NCI-H187 treated with DMSO at 0.1 percent for 48 hours (cell line): ENCODE measurements at places on chromosomes 1 and 21.

GRCh38 chr1:7526867-7527732, 244.0 kb upstream of the VAMP3 start:
- no peak for DNase-seq

DNA sequence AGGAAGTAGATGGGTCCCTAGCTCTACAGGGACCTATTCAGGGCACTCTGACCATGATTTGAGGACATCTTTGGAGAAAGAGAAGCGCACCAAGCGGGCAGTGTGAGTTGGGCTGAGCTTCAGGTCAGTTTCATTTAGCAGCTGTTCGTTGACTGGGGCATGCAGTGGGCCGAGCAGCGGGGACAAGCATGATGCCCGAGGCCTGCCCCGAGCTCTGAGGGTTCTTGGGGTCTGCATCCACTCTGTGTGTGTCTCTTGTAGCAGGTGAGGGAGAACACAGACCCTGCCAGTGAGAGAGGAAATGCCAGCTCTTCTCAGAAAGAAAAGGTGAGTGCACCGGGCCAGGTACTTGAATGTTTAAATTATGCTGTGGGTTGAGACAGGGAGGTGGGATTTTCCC, 5.4 kb downstream of the THAP3 start:
- DNase-seq, result no peak

DNA sequence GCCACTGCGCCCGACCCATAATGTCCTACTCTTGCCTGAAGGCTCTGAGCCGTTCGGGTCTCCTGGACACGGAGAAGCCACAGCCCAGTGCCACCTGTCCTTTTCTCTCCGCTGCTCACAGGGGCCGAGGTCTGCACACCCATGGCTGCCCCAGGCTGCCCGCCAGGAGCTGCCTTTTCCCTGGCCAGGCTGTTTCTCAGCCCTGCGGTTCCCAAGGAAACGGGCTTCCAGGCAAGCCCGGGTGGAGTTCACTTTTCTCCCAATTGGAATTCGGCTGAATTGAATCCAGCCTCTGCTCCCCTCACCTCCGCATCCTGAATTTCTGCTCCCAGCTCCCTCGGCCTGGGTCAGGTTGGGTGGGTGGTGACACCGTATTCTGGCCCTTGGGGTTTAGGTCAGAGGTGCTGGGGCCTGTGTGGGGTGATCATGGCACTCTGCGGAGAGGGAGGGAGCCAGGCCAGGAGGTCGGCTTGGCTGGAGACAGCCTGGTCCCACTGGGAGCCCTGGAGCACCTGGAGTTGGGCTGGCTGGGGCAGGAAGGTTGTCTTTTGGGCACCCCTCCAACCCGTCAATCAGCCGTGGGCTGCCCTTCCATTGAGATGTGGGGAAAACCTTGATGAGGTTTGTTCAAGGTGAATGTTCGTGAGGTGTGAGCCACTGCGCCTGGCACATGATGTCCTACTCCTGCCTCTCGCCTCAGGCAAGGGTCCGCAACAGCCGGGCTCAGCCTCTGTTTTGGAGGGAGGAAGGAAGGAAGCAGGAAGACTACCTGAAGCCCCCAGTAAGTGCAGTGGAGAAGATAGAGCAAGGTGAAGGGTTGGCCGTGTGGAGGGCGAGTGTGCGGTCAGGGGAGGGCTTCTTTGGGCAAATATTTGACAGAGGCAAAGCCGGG, 25.1 kb downstream of the RRP1 start:
- DNase-seq, result no peak

DNA sequence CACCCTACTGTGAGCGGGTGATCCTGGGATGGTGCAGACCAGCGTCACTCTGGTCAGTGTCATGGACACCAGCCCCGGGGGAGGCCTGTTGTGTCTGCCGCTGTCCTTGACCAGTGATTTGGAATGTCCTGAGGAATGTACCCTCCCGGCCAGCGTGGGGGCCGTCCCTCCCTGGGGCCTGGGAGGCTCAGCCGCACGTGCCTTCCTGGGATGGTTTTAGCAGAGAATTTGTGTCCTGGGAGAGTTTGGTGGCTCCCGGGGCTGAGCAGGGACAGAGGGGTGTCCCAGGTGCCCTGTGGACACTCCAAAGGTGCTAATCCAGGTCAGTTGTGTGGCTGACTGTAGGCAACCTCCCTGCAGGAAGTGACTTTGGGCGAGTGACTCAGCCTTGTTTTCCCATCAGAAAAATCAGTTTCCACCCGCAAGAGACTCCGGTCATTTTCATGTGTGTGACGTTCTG, 6.2 kb downstream of the ARHGEF16 start:
- no peak for DNase-seq

GRCh38 chr1:182996816-182997215, 26.4 kb upstream of the LAMC1 start:
- DNase-seq, result no peak

DNA sequence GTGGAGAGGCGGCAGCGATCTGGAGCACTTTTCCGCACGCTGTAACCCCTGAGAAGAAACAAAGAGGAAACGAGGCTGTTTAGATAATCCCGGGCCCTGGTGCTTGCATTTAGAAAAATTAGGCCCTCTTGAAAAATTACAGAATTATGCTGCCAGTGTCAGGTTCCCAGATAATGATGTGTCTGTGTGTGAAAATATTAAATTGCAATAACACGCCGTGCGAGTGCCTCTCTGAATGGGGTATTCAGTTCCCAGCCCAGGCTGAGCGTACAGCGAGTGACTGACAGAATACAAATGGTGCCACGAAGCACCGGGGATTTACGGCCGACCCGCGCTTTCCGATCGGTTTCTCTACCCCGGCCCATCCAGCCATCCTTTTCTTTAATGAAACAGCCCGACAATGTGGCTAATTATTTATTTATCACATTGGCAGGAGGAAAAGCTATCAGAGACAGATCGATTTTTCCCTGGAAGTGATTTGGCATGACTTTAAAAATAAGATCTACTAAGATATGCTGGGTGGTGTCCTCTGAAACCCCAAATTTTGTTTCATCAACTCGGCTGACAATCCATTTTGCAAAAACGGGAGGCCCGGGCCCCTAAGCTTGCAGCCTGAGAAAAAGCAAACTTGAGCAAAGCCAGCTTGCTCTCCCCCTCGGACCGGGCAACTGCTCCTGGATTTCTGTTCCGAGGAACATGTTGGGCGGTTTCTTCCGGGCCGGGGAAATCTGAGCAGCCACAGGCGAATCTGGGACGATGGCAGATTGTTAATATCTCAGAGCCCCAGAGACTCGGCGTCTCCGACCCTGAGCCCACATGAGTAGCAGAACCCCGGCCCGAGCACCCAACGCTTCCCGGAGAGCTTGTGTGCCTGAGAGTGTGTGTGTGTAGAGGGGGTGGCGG, 11.3 kb downstream of the PRDM16 start:
- DNase-seq, result no peak

DNA sequence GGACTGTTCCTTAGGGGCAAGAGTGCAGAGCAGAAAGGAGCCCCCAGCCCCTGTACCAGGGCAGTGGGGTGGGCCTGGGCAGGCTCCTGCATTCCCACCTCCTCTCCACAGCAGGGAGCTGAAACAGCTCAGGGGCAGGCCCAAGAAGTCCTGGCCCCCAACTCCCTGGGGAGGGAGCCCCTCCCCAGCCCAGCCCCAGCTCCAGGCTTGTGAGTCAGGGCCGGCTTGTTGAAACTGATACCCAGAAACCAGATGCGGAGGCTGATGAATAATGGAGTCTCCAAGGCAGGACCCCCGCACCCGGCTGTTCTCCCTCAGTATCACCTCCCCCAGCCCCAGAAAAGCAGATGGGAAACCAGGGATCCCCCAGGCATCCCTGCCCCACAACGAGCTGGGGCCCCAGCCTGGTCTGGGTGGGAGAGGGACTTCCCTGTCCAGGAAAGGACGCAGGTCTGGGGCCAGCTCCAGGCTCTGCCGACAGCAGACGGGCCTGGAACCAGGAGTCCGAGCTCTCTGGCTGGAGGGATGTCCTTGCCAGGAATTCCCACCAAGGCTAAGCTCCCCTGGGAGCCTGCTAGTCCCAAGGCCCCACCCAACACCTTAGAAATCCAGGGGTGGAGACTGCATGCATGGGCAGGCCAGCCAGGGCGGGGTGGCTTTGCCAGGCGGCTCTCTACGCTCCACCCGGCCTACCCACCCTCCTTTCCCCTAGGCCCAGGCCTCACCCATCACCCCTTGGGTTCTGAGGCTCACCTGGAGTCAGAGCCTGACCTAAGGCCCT, 2.7 kb downstream of the PLEKHG5 start:
- DNase-seq, result no peak

DNA sequence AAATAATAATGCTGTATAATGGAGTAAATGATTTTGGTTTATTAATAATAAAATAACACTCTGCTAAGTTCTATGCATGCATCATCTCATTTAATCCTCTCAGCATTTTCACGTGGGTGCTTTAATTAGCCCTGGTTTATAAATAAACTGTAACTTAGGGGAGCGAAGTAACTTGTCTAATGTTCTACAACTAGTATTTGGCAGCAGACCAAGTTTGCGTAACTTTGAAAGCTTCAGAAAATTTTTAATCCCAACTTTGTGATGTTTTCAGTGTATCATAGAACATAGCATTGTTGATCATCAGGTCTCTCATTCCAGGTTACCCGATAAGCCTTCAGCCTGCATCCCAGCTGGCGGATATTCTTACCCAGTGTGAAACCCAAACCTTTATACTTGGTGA, 322.4 kb upstream of the SGIP1 start:
- DNase-seq, result no peak

GRCh38 chr1:44089371-44090048, 29.1 kb upstream of the KLF17 start:
- DNase-seq, result no peak

GRCh38 chr1:239126884-239127283, 259.5 kb upstream of the CHRM3 start:
- DNase-seq, result no peak

DNA sequence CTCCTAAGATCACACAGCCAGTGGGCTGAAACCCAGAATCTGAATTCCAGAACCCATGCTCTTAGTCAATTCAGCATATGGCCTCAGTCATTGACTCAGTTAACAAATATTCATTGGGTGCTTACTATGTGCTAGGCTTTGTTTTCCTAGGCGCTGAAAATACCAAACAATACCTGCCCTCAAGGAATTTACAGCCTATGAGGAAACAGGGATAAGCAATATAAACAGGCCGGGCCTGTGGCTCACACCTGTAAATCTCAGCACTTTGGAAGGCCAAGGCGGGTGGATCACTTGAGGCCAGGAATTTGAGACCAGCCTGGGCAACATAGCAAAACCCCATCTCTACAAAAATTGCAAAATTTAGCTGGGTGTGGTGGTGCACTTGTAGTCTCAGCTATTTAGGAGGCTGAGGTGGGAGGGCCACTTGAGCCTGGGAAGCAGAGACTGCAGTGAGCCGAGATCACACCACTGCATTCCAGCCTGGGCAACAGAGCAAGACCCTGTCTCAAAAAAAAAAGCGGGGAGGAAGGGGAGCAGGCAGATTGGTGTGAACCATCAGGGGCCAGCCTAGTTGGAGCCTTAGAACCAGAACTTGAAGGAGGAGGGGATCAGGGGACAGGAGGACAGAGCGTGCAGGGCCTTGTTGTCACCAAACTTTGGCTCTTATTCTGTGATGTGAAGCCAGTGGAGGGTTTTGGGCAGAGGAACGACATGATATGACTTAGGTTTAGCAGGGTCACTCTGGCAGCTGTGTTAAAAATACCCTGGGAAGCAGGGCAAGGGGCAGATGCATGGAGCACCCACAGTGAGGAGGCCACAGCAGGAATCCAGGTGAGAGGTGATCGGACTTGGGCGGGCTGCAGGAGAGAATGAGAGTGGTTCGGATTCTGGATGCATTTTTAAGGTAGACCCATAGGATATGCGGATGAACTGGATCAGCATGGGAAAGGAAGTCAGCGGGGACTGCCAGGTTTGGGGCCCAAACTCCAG, 5.8 kb downstream of the TINAGL1 start:
- DNase-seq, result no peak
